ENCODE measurements at places on chromosomes 2 and 18. TPM values are rescaled to one million over a fixed set of nuclear protein-coding genes. Genes with fewer than 3 reads are reported as not detected.
A peak's percentile ranks its signal among the peaks of the same experiment; 100 is the strongest.

DNA sequence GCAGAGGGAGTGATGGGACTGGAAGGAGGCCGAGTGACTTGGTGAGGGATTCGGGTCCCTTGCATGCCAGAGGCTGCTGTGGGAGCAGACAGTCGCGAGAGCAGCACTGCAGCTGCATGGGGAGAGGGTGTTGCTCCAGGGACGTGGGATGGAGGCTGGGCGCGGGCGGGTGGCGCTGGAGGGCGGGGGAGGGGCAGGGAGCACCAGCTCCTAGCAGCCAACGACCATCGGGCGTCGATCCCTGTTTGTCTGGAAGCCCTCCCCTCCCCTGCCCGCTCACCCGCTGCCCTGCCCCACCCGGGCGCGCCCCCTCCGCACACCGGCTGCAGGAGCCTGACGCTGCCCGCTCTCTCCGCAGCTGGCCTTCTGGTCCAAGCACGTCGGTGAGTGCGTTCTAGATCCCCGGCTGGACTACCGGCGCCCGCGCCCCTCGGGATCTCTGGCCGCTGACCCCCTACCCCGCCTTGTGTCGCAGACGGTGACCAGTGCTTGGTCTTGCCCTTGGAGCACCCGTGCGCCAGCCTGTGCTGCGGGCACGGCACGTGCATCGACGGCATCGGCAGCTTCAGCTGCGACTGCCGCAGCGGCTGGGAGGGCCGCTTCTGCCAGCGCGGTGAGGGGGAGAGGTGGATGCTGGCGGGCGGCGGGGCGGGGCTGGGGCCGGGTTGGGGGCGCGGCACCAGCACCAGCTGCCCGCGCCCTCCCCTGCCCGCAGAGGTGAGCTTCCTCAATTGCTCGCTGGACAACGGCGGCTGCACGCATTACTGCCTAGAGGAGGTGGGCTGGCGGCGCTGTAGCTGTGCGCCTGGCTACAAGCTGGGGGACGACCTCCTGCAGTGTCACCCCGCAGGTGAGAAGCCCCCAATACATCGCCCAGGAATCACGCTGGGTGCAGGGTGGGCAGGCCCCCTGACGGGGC lies 4.6 kb downstream of the PROC start:
- H3K36me3 ChIP-seq: peaks cover 9% of the 10 kb centered on the region
- no peak for DNase-seq
- peaks cover 49% of the 10 kb centered on the region for H3K27me3 ChIP-seq
- peak overlapping the region; percentile 79 for H3K4me3 ChIP-seq

DNA sequence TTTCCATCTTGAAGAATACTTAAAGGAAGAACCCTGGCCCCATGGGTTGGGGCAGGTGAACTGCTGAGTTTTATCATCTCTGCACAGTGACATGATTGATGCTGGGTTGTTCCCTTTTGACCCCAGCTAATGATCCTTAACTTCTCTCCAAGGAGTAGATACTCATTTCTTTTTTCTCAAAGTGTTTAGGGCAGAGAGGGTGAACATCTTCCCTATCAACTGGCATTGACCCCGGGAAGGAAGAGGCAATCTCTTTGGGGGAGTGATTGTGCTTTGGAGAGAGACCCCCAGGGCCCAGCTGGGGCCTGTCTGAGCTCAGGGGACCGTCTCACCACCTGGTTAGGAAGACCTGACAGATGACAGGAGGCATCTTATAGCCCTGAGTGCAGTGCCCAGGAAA lies 190.6 kb downstream of the FHOD3 start:
- H3K27ac ChIP-seq: no peak overlapping the region
- no peaks in the 10 kb centered on the region for H3K4me1 ChIP-seq
- no peak overlapping the region for H3K4me3 ChIP-seq
- DNase-seq: no peak
- H3K27me3 ChIP-seq: peaks cover 37% of the 10 kb centered on the region

GRCh38 chr2:39919511-39920306 lies 140.7 kb upstream of the THUMPD2 start:
- H3K4me3 ChIP-seq: no peak overlapping the region
- DNase-seq: no peak
- peaks cover 62% of the 10 kb centered on the region for H3K27me3 ChIP-seq
- no peak overlapping the region for H3K27ac ChIP-seq
- no peaks in the 10 kb centered on the region for H3K4me1 ChIP-seq

DNA sequence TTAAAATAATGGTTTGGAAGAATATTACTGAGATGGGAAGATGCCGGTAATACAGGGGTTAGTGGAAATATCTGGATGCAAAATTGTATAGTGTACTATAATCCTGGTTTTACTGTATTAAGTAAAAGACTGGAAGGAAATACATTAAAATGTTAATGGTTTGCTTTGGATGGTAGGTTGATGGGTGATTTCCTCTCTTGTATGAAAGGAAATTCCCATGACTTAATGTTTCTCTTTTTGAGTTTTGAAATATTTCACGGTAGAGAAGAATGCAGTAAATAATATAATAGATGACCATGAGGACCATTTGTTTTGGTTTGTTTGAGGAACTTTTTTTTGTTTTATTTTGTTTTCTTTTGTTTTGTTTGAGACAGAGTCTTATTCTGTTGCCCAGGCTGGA lies 8.2 kb downstream of the SPTBN1 start:
- peaks cover 42% of the 10 kb centered on the region for H3K27me3 ChIP-seq
- H3K4me3 ChIP-seq: no peak overlapping the region
- H3K36me3 ChIP-seq: peaks cover 3% of the 10 kb centered on the region
- H3K27ac ChIP-seq: no peak overlapping the region

DNA sequence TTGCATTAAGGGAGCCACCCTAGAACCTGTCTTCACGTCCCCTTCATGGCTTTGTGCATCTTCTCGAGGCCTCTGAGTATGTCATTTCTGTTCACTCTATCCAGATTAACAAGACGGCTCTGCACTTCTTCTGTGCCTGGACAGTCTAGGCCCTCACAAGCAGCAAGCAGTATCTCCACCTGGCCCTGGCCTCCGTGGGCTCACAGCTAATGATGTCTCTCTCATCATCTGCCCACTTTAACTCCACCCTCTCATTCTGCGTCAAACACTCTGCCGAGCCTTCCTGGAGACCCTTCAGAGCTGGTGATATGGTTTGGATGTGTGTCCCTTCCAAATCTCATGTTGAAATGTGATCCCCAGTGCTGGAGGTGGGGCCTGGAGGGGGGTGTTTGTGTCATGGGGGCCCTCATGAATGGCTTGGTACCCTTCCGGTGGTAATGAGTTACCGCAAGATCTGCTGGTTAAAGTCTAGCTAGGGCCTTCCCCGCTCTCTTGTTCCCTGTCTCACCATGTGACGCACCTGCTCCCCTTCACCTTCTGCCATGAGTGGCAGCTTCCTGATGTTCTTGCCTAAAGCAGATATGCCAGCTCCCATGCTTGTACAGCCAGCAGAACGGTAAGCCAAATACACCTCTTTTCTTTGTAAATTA lies 132.5 kb upstream of the ID2 start:
- peaks cover 35% of the 10 kb centered on the region for H3K4me1 ChIP-seq
- H3K4me3 ChIP-seq: peak overlapping the region; percentile 36
- H3K36me3 ChIP-seq: no peaks in the 10 kb centered on the region
- no peaks in the 10 kb centered on the region for H3K27me3 ChIP-seq
- no peak for DNase-seq

SLC40A1 gene
- 92.7 TPM for total RNA-seq

SULT6B1 gene
- not detected for total RNA-seq

All from T-helper 17 cell (primary cell).